ENCODE measurements at places on chromosomes 12 and 14. TPM values are rescaled to one million over a fixed set of nuclear protein-coding genes. Genes with fewer than 3 reads are reported as not detected.

The SLC16A7 gene
- 6.8 TPM for total RNA-seq

The SMCO2 gene
- 0.32 TPM for total RNA-seq

The ZNF641 gene
- total RNA-seq = 1.1 TPM

The STAC3 gene
- total RNA-seq = not detected

The SLC4A8 gene
- total RNA-seq = 2.1 TPM

The STAT2 gene
- 52.9 TPM for total RNA-seq

The TRHDE gene
- not detected for total RNA-seq

The NINJ2 gene
- total RNA-seq = 3.1 TPM

Measured in bladder microvascular endothelial cell (primary cell).